CD4-positive, alpha-beta T cell treated with Interleukin-2 at 100 ng/mL for 4 hours (primary cell): ENCODE measurements at places on chromosomes 6 and 20.
A peak's percentile ranks its signal among the peaks of the same experiment; 100 is the strongest.

- DNase-seq = no peak
Measured at GRCh38 chr6:13729891-13730290, 18.3 kb upstream of the RANBP9 start.

- no peak for DNase-seq
Measured at GRCh38 chr6:80449726-80450125, 343.3 kb downstream of the BCKDHB start.

- DNase-seq = peak; percentile 86
Measured at GRCh38 chr6:25138233-25138933, 140.8 kb upstream of the CARMIL1 start.

GRCh38 chr6:53648184-53648943, 17.2 kb downstream of the KLHL31 start:
- DNase-seq = no peak

DNA sequence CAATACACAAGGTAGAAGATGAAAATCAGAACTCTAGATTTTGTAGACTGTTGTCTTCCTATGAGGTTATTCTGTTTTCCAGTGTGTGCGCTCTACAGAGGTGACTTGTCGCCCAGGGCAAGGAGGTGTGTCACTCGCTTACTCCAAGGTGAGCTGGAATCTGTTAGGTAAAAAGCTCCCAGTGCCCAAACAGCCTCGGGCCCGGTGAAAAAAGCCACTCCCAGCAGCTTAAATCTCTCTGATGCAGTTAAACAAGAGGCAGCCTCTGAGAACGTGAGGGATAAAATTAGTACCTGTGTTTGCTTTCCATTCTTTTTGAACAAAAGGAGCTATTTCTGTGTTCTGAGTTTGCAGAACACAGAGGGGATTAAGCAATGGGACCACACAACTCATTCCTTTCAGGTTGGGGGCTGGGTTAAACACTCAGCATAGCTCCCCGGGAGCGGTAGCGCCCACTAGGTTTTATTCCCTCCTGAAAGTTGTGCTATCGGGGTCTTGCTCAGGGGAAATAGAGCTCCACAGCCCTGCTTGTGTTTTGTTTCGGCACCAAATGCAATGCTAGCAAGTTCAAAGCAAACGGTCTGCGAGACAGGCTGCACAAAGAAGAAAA, 181.2 kb downstream of the FOXA2 start:
- no peak for DNase-seq

GRCh38 chr6:7264686-7265384, 48.2 kb downstream of the SSR1 start:
- no peak for DNase-seq

GRCh38 chr6:6688283-6688682, 99.8 kb downstream of the LY86 start:
- no peak for DNase-seq

- no peak for DNase-seq
Measured at GRCh38 chr6:110761371-110761770, 53.9 kb downstream of the CDK19 start.

- no peak for DNase-seq
Measured at GRCh38 chr6:20777801-20778200, 243.5 kb downstream of the CDKAL1 start.

DNA sequence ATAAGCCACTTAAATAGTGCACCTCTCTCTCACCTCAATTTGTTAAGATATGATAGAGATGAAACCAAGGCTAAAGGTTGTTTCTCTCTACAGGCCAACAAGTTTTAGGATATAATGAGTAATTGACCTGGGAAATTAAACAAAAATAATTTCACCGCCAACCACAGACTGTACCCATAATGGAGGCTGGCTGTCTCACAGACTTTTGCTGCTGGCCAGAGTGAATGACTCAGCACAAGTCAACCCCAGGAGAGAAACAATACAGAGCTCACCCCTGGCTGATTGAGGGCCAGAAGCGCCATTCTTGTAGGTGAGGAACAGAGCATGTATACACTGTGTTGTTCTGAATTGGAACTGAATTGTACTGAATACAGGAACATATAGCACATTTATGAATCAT, 99.9 kb downstream of the CAP2 start:
- no peak for DNase-seq

DNA sequence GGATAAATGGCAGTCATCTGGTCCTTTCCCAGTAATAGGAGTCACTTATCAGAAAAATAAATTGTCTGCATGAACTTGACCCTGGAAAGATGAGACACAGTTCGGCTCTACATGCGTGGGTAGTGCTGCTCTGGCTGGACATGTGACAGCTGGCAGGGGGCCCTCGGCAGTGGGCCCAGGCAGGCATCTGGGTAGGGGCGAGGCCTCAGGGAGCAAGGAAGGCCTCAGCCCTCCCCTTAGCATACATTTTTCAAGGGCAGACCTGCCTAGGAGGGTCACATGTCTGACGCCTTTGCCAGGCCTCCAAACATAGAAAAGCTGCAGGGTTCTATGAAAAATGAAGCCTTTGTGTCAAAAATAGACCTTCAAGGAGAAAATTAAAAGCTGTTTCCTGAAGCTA, 12.8 kb upstream of the ILRUN start:
- no peak for DNase-seq

GRCh38 chr6:45822873-45823272, 192.8 kb downstream of the CLIC5 start:
- DNase-seq = no peak

GRCh38 chr20:19110881-19111460, 101.5 kb upstream of the SLC24A3 start:
- no peak for DNase-seq

GRCh38 chr20:48723308-48724264, 104.2 kb downstream of the PREX1 start:
- DNase-seq = no peak

DNA sequence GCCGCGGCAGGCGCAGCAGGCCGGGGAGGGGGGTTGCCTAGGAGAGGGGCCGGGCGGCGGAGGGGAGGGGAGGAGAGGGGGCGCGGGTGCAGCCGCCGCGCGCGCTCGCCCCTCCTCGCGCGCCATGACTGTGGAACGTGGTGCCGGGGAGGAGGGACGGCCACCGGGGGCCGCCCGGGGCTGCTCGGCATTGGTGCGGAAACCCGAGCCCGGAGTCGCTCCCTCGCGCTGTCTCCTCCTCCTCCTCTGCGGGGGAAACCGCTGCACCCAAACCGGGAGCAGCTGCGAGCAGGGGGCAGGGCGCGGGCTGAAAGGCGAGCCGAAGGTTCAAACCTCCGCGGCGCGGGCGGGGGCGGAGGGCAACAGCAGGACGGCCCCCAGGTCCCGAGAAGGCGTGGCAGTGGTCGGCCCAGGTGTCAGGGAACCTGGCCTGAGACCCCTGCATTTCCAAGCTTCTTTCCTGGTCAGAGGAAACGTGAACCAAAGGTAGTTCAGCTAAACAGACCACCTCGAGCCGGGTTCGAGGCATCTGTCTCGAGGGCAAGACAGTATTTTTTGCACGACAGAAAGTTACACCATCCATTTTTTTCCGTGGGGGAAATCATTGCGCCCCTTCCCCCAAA, 1.4 kb upstream of the TRERF1 start:
- peak; percentile 74 for DNase-seq

GRCh38 chr6:168992446-168993144, 261.1 kb downstream of the THBS2 start:
- DNase-seq = no peak

DNA sequence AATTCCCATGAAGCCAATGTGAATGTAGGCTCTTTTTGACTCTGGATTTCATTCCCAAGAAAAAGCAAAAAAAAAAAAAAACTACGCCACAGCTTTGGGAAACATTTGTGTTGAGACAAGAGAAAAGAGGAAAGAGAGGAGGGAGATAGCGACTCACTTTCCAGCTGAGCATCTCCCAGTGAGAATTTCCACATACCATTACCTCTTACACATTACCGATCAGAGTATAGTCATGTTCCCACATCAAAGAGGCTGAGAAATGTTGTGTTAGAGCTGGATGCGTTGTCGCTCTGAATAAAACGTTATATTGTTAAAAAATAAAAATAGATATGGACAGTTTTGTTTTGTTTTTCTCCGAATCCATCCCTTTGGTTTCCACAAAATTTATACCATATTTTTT, 1019.3 kb upstream of the ADGRB3 start:
- DNase-seq = no peak

- no peak for DNase-seq
Measured at GRCh38 chr20:47455133-47456040, 46.3 kb upstream of the NCOA3 start.

DNA sequence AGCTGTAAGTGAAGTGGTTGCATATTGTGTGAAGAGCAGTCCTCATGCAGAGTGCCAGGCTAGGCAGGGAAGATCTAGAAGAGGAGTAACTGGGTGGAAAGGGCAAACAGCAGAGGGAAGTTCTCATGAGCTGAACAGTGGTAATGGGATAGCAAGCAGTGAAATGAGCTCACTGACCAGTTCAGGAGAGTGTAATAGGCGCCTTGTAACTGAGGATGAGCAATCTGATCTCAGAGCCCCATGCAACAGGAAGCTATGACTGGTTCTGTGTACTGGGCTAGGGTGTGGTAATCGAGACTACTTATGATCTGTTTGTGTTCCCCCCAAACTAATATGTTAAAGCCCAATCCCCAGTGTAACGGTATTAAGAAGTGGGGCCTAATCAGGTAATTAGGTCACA, 98.6 kb downstream of the RFX6 start:
- no peak for DNase-seq

DNA sequence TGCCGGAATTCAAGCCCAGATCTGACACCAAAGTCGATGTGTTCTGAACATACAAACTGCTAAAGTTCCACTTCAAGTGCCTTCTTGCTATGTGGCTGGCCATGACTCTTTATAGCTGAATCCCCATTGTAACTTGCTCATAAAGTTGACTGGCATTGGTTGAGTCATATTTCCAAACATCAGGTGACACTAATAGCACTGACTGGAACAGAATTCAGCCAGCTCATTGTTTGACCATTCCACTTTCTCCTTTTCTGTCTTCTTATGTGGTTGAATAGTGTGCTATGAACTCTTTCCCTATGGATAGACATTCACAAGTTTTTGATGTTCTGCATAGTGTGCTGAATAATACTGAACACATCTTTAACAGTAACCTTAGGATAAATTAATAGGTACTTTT, 266.2 kb upstream of the ZFP64 start:
- DNase-seq = no peak

DNA sequence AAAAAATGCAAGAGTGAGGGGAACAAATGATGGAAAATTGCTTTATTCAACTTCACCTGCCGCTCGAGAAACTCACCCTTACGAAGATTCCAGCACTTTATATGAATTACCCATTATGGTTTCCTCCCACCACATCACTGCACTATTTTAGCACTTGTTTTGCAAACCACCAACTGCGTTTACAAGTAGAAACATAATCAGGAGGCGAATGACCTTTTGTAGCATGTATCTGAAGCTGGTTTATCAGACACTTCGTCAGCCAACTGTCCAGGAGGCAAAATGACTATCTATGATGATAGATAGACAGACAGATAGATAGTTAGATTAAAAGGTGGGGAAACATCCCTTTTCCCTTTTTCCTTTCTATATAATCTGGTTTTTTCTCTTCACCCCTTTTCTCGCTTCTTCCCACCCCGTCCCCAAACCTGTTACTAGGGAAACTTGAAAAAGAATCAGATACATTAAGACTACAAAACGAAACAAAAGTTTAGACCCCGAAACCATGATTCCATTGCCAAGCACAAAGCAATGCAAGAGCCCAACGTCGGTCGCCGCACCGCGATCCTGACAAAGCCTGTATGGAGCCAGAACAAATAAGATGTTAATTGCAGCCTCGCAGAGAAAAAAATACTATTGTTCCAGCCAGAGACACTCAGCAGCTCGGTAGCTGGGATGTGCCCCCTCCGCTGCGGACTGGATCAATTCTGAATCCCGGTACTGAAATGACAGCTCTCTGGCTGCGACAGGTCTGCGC, 933 bp upstream of the ADGRB3 start:
- no peak for DNase-seq

GRCh38 chr20:38859070-38859690, 53.7 kb downstream of the PPP1R16B start:
- peak; percentile 48 for DNase-seq

DNA sequence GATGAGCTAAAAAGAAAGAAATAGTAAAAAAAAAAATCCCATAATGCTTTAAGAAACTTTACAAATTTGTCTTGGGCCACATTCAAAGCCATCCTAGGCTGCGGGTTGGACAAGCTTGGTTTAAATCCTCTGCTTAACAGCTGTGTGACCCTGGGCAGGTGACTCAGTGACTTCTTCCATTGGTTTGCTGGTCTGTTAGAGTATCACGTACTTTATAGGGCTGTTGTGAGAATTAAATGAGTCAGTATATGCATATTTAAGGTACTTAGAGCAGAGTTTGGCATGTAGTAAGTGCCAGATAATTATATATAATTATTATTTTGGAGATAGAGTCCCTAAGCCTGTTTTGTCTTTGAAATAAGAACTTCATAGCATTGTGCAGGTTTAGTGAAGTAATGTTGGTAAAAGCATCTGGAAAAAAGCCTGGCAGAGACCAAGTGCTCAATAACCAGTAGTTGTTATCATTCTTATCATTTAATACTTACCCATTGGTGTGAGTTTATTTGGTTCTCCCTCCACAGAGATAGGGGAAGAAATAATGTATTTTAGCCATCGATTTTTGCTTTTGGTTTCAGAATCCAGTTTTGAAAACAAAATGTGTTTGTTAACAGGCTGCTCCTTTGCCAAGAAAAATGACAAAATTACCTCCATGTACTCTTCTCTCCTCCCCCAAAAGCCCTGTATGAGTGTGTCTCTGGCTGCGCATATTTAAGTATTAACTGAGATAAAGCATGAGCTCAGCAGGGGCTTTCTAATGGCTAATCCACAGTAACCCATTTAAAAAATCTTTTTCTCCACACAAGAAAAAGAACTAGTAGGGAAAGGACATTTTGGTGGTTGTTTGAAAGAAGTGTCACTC, 67.2 kb downstream of the FOXO3 start:
- DNase-seq = no peak

- DNase-seq = no peak
Measured at GRCh38 chr6:14348389-14348788, 230.8 kb downstream of the CD83 start.

GRCh38 chr6:97732045-97732444, 449.0 kb upstream of the MMS22L start:
- no peak for DNase-seq

GRCh38 chr6:152110886-152111820, 303.7 kb downstream of the ESR1 start:
- no peak for DNase-seq

- DNase-seq = no peak
Measured at GRCh38 chr6:111417946-111418345, 65.1 kb downstream of the REV3L start.

- DNase-seq = no peak
Measured at GRCh38 chr6:103002282-103002681, 1608.8 kb downstream of the GRIK2 start.
